ENCODE measurements at places on chromosomes 11 and 22.

- no peak for DNase-seq
Measured at GRCh38 chr22:37158963-37159290, 9.2 kb upstream of the IL2RB start.

- DNase-seq, result no peak
Measured at GRCh38 chr11:129282634-129283033, 90.5 kb upstream of the ARHGAP32 start.

DNA sequence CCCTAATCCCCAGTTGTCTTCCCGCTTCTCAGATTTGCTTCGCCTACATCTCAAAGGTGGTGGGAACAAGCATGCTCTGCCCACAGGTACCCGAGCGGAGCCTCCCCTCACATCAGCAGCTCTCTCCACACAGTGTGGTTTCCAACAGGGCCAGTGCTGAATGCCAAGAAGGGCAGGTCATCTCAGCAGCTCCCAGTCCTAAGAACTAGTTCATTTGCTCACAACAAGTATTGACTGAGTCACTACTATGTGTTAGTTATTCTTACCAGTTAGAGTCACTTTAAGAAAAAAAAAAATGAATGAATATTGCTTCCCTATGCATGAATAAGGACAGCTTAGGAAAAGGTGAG lies 66.2 kb downstream of the THAP12 start:
- peak; percentile 60 for DNase-seq

DNA sequence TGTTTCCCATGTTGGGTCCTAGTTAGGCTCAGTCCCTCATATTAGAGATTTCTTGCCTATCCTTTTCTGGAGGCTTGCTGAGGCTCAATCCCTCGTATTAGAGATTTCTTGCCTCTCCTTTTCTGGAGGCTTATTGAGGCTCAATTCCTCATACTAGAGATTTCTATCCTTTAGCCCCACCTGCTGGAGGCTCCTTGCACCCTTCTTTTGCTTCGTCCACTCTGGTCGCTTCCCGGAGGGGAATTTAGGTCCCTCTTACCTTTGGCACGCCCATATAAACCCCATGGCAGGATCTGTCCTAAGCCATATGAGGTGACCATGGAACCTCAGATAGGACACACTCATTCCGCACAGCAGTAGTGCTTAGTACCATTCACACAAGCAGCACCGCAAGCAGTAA lies 15.9 kb downstream of the CYP2D6 start:
- no peak for DNase-seq

DNA sequence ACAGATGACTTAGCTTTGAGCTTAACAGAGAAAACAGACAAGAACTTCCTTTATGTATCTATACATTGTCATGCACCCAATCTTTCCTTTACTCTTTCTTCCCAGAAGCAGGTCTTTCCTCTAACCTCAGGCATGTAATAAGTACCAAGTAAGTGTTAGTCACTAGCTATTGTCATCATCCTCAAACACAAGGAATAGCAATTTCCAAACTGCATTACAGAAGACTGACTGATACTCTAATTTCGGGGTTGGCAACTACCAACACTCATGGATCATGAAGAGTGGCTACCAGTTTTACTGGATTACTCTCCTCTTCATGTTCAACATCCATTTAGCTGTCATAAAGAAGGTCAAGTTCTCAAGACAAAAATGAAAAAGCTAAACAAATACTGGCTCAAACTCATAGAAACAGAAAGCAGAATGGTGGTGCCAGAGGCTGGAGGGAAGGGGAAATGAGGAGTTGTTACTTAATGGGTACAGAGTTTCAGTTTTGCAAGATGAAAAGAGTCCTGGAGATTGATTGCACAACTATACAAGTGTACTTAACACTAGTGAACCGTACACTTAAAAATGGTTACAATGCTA lies 111.6 kb downstream of the SIK3 start:
- peak; percentile 90 for DNase-seq

DNA sequence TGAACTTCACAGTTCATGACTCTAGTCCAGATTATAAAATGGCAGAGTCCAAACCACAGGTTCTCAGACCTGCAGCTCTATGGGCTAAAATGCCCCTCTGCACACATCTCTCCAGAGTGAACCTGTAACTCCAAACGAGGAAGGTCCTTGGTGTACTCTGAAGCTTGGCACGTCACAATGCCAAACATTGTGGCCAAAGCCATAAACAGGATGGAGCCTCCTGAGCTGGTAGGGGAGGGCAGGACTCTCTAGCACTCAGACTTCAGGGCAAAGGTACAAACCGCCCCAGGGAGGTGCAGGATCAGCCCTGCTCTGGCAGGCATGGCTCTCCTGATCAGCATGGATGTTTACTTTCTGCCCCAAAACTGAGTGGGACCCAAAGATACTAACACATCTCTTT lies 2.3 kb downstream of the SCUBE2 start:
- no peak for DNase-seq

GRCh38 chr22:49969751-49970527 lies 9.4 kb downstream of the PIM3 start:
- DNase-seq, result no peak

- no peak for DNase-seq
Measured at GRCh38 chr22:20229916-20230775, 38.0 kb downstream of the RTN4R start.

GRCh38 chr22:26463101-26463661 lies 20.4 kb downstream of the HPS4 start:
- no peak for DNase-seq

GRCh38 chr22:41823797-41824196 lies 9.1 kb upstream of the SREBF2 start:
- DNase-seq, result no peak

DNA sequence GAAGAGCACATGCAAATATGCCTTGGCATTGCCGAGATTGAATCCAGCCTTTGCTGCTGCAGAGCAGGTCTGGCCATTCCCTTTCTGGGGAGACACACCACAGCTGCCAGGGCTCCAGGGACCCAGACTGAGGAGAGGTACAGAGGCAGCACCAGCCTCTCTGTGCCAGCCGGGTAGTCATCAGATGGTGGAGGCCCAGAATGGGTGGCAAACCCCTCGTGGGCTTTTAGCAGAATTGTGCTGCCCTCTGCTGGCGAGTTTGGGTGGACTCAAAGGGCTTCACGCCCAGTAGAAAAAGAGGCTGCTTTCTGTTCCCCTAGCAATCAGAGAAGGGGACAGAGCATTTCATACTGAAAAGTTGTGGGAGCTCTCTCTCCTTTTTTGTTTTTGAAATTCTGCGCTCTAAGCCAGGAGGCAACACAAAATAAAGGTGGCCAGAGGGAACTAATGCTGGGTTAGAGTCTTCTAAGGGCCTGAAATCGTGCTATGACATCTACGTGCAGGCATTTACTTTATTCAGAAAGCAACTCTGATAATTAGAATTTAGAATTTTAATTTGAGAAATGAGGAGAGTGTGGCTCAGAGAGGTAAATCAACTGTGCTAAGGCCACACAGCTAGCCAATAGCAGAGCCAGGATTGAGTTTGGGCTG lies 158.8 kb upstream of the NAV2 start:
- peak; percentile 64 for DNase-seq

GRCh38 chr11:84437071-84437980 lies 1151.2 kb upstream of the CCDC90B start:
- no peak for DNase-seq
